CD4-positive, alpha-beta T cell treated with Interleukin-21 for 1 hour (primary cell): ENCODE measurements at places on chromosomes 7 and 10.

DNA sequence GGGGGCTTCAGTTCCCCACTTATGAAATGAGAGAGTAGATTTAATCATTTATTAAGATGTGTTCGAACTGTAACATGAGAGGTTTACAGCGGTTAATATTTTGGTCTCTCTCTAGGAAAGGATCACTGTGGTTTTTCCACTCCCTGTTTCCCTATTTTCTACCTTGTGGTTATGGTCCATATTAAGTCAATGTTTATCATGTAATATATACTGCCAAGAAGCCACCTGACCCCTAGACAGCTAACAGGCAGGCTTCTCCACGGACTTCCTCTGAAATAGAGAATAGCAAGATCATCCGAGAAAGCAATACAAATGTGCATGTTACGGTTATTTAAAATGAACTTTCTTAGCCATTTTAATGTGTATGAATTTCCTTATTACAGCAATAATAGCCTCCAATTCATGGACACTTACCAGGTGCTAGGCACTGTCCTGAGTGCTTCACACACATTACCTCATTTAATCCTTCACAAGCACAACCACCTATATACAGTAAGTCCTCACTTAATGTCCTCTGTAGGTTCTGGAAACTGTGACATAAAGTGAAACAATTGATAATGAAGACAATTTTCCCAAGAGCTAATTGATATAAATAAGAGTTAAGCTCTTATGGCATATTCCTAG lies 835 bp upstream of the COL28A1 start:
- no peak for DNase-seq

DNA sequence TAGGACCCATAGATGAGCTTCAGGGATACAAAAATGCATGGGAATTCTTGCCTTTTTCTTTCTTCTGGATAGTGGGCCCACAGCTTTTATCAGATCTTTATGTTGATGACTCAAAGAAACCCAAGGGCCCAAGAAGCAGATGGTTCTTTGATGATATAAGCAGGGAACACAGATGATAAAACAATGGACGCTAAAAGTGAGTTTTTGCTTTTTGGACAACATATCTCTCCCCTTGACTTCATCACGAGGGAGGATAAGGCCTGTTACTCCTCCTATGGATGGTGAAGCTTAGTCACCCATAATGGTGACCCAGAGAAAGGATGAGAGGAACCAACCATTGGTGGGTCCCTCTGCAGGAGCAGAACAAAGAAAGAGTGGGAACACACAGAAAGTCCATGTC lies 6.5 kb upstream of the OGA start:
- DNase-seq = no peak

DNA sequence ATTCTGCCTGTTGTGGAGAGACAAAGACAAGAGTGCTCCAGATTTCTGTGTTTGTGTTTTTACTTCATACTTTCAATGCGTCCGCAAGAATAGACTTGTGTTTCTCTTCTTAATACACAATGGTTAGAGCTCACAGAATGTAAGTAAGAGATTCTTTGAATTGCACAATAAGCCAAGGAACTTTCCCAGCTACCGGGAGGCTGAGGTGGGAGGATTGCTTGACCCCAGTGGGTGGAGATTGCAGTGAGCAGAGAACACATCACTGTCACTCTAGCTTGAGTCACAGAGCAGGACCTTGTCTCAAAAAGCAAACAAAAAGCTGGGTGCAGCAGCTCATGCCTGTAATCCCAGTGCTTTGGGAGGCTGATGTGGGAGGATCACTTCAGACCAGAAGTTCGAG lies 250.7 kb upstream of the MYO3A start:
- DNase-seq = no peak

DNA sequence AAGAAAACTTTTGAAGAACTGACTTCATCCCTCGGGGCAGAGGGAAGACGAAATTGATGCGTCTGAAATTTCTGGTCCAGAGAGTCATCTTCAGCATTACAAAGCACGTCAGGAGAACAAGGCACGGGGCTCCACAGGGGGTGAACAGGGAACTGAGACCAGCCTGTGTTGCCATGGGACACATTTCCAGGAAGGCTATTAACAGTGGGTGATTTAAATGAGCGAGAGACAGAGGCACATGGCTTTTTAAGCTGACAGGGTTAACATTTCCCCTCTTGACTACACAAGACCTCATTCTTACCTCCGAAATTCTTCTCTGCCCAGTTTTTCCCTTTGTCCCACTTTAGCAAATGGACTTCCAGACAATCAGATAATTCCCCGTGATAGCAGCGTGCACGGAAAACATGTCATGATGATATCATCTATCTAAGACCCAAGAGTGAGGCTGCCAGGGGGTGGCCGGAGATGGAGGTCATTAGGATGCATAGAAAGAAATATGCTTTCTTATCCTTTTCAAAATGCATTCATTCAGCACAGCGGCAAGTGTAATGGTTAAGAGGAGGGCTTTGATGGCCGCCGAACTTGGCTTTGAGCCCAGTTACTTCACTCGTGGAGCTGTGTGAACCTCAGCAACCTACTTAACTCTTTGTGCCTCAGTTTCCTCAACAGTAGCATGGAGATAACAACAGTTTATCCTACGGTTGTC lies 248.0 kb downstream of the PRPF18 start:
- no peak for DNase-seq

DNA sequence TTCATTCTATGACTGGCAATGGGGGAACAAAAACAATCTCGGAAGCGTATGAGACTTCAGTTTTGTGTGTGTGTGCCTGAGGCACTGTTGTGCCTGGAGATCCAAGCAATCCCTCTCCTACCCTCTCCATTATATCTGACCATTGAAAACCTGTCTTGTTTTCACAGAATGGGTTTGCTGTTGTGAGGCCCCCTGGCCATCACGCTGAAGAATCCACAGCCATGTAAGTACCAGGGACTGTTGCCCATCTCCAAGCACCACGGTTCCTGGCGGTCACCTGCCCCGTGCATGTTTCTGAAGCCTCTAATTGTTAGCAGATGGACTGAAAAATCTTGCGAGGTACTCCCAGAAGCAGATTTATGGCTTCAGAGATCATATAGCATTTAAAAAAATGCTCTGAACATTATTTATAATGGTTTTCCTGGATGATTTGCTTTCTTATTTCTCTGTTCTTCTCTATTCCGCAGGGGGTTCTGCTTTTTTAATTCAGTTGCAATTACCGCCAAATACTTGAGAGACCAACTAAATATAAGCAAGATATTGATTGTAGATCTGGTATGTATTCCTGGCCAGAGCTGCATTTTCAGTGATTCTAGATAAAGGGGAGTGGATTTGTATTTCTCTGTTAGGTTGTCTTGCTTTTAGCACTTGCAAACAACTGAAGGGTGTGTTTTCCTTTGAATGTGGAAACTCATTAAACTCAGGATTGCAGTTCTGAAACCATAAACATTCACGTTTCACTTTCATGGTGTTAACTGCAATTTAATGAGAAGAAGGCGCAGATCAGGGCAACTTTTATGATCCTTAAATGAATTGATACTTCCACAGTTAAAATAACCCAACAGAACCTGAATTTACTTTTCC lies 288.2 kb downstream of the TWIST1 start:
- no peak for DNase-seq

DNA sequence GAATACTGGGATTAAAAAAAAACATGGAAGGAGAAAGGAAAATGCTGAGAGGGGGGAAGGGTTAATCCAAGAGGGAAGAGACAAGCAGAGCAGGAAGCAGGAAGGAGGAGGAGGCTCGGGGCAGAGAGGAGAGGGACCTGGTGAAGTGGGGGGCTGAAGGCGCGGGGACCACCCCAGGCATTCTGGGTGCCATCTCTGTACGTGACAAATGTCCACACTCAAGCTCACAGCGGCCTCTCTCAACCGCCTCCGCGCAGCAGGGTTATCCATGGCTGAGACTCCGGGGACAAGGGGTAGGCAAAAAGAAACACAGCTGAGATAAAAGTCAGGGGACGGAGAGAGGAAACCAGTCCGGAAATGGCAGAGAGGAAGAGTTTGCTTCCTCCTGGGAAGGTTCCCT lies 33.9 kb downstream of the EN2 start:
- DNase-seq = no peak

DNA sequence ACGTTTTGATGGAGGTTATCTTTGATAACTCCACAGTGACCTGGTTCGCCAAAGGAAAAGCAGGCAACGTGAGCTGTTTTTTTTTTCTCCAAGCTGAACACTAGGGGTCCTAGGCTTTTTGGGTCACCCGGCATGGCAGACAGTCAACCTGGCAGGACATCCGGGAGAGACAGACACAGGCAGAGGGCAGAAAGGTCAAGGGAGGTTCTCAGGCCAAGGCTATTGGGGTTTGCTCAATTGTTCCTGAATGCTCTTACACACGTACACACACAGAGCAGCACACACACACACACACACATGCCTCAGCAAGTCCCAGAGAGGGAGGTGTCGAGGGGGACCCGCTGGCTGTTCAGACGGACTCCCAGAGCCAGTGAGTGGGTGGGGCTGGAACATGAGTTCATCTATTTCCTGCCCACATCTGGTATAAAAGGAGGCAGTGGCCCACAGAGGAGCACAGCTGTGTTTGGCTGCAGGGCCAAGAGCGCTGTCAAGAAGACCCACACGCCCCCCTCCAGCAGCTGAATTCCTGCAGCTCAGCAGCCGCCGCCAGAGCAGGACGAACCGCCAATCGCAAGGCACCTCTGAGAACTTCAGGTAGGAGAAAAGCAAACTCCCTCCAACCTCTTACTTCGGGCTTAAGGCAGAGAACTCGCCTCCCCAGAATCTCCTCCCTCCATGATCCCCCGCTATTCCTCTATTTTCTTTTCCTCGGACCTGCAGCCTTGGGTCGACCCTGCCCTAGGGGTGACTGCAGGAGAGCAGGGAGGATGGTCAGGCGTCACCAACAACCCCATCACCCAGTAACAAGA lies at the start of gene SERPINE1:
SERPINE1 (plus strand) TSS at position 454 of the 809 bp plus-strand sequence. CDS start 1,290 bp downstream, outside the sequence.
- DNase-seq = peak; percentile 58

DNA sequence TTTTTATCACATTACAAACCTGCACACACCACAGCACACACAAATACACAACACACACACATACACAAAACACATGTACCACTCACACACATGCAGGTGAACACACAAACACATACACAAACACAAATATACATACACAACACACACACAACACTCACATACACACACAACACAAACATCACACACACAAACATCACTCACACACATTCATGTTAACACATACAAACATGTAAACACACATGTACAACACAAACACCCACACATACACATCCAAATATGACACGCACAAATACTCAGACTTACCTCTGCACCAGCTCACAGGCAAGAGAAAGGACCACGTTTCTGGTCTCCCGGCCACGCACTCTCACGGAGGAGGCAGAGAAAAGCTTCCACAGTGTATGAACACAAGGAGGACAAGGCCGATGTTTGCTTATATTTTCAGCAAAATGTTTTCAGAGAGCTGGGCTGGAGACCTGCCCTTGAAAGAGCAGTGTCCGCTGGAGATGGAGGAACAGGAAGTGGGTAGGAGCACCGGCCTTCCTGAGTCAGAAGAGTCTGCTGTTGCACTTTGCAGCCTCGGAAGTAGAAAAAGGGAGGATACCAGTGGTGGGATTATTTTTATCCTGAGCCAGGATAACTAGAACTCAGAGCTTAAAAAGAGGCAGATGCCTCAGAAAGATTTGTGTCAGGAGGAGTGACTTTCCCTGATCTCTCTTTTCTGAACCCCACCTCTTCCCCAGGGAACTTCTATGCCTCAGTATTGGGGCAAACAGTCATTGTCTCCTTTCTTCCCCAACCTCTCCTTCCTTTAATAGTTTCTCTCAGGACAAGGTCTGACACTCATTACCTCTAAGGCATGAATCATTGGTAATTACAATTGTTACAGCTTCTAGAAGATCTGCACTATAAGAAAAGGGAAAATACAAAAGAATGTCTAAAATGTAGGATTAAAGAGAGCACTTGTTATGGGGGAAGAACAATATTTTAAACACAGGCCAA lies at the start of gene GIMAP6:
GIMAP6 (minus strand) TSS at position 520 of the 999 bp plus-strand sequence. CDS start 2,243 bp downstream, outside the sequence.
- peak; percentile 57 for DNase-seq

GRCh38 chr10:119113751-119114732 lies 10.1 kb downstream of the DENND10 start:
- DNase-seq = no peak

DNA sequence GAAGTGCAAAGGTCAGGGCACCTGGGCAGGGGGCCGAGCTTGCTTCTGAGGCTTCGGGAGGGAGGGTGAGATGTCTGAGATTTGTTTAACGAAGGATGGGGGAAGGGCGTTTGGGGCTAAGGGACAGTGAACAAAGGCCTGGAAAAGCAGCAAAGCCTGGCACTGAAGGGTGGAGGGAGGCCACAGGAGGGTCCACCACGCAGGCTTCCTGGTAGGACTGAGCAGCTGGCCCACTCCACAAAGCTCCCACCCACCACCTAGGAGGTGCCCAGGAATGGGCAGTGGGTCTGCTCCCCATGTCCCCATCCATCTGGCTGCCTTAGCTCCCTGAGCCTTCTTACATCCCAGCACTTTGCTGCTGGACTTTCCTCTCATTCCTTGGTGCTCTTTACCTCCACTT lies 39.4 kb upstream of the CXCL12 start:
- DNase-seq = no peak

DNA sequence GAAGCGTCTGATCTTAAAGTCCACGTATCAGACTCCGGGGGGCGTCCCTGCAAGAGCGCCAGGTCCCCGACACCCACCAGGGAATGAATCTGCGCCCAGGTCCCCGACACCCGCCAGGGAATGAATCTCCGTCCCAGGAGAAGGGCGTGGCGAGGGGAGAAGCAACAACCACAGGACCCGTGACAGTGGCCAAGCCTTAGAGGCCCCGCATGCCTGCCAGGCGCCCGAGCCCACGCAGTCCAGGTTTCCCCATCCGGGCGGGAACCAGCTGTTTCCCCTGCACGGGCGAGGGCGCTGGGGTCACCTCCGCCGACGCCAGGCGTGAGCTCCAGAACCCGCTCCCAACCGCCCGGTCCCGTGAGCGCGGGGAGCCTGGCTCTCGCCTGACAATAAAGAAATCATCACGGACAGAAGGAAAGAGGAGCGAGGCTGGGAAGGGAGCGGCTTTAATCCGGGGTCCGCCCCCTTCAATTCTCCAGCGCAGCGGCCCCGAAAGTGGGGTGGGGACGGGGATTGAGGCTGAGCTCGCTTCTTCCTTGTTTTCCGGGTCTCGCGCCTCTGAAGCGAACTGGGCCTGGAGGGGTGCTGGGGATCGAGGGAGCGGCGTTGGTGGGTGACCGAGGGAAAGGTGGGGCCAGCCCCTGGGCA lies 29.0 kb upstream of the BMS1 start:
- DNase-seq = no peak

DNA sequence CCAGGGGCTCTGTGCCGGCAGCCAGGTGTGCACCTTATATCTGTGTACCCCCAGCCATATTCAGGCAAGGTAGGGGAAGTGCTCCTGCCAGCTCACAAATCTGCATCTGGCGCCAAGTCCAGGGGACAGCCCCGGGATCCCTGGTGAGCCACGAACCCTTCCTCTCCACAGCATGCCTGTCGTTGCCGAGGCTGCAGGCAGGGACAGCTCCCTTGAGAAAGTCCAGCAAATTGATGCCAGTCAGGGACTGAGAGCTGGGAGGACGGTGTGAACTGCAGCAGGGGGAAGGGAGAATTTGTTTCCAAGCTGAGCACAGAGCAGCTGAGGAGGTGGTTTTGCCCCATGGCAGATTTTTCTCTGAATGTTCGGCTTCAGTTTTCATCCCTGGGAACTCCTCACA lies 919 bp downstream of the PLA2G12B start:
- no peak for DNase-seq
